ENCODE measurements at places on chromosomes 11 and 22. TPM values are rescaled to one million over a fixed set of nuclear protein-coding genes. Genes with fewer than 3 reads are reported as not detected.

The PEX26 gene
- 38.3 TPM for total RNA-seq

The JHY gene
- total RNA-seq: 4.2 TPM

The OR51I2 gene
- not detected for total RNA-seq

The LRRC10B gene
- total RNA-seq: 17.4 TPM

The C22orf15 gene
- total RNA-seq: 2.0 TPM

The RFPL2 gene
- total RNA-seq: not detected

The LMO1 gene
- total RNA-seq: not detected

The FXYD2 gene
- not detected for total RNA-seq

The PRSS23 gene
- total RNA-seq: 12.1 TPM

The BCR gene
- total RNA-seq: 63.1 TPM

The FIBIN gene
- not detected for total RNA-seq

The NXPE4 gene
- total RNA-seq: not detected

The PNPLA3 gene
- total RNA-seq: 11.8 TPM

Measured in A673 (cell line).